ENCODE measurements at places on chromosomes 3 and 15.

- DNase-seq = no peak
These were observed 168.3 kb upstream of the TGFBR2 start for GRCh38 chr3:30438126-30438525.

GRCh38 chr15:82890338-82890994 lies 62.1 kb downstream of the HOMER2 start:
- no peak for DNase-seq

DNA sequence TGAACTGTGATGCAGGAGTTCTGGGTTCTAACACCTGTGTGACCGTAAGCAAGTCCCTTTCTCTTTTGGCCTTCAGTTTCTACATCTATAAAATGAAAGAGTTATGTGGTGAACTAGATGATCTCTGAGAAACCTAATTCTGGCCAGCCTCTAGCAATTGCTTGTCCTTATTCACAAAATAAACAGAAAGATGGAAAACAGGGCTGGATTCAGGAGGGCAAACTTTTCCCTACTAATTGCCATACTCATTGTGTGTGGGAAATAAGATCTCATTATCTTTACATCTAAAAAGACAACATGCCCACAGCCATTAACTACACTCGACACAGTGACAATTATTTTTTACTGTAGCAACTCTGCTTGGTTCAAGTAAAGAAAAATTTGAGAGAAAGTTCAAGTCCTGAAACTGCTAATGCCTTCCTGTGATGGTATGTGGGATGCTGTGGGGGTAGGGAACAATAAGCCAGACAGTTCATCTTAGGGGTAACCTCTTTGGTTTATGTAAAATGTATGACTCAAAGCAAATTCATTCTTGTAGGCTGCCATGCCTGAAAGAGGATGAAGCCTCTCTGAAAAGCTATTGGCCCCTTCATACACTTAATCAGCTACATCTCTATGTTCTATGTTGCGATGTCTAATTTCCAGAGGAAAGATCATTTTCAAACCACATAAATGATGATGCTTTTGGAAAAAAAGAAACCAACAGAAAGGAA lies 177.6 kb upstream of the BCL6 start:
- no peak for DNase-seq

DNA sequence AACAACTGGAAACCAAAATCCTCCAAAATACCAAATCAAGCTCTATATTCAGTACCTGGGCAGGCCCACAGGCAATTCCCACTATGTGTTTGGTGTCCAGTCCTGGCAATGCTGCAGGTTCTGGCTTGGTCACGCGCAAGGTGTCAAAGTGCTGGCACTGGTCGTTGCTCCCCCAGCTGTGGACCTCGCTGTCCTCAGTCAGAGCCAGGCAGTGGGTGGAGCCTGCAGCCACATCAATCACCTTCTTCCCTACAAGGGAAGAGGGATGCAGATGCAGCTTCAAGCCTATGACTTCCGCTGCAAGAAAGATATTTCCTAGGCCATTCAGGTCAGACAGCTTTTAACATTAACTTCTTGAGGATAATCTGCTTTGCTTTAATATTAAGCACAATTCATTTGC lies 61.3 kb downstream of the HERC2 start:
- DNase-seq = no peak

GRCh38 chr3:188486126-188486525 lies 332.2 kb downstream of the LPP start:
- DNase-seq = no peak

- no peak for DNase-seq
These were observed 33.9 kb downstream of the KBTBD8 start for GRCh38 chr3:67031986-67032385.

DNA sequence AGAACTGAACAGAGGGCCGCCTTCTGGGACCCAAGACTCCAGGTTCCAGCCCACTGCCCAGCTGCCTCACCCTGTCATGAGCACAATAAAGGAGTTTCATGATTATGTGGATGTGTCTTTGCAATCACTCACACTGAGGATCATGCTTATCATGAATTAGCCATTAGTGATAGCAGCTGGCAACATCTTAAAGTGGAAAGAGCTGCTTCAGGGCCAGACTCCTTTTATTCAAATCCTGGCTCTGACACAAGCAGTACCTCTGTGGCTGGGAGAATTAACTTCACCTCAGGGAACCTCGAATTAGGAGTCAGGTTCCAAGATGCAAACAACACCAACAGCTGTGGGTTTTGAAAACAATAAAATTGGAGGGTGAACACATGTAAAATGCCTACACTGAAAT lies 6.6 kb upstream of the SCAP start:
- no peak for DNase-seq

- DNase-seq = no peak
These were observed 40.1 kb upstream of the PDCD6IP start for GRCh38 chr3:33758281-33758680.

DNA sequence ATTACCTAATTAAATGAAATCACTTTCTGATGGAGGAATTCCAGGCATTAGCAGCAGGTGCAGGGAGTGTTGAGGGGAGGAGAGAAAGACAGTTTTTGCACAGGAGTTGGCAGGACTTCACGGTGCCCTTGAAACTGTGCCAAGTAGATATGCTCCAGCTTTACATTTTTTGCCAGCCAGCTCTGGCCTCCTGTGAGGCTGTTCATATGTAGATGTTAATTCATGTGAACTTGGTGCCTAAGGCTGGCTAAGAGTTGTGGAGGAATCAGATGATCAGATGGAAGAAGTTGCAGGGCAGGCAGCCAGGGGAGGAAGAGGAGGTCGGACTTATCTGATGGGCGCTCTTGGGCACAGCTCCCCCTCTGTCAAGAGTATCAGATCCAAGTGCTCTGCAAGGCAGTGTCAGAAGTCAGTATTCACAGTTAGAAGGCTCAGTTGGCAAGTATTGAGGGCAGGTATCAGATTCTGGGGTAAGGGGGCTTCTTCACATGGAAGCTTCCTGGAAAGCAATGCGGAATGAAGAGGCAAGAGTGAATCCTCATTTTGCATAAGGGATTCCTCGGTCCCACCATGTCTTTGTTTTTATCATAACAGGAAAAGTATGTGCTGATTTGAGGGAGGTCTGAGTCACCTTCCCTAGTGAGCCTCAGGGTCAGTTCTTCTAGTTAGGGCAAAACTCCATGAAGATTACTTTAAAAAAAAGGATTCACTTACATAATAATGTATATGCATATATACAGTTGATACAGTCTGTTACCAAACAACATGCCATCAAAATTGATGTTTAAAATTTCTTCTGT lies 172.6 kb upstream of the UMPS start:
- DNase-seq = no peak

- no peak for DNase-seq
These were observed 85.1 kb downstream of the EFL1 start for GRCh38 chr15:82177291-82178010.

GRCh38 chr15:30943654-30944335 lies 40.1 kb downstream of the FAN1 start:
- DNase-seq = no peak

- DNase-seq = no peak
These were observed 59.2 kb upstream of the APEH start for GRCh38 chr3:49614936-49615335.

- DNase-seq = no peak
These were observed 19.4 kb downstream of the SLC6A11 start for GRCh38 chr3:10835406-10835805.

DNA sequence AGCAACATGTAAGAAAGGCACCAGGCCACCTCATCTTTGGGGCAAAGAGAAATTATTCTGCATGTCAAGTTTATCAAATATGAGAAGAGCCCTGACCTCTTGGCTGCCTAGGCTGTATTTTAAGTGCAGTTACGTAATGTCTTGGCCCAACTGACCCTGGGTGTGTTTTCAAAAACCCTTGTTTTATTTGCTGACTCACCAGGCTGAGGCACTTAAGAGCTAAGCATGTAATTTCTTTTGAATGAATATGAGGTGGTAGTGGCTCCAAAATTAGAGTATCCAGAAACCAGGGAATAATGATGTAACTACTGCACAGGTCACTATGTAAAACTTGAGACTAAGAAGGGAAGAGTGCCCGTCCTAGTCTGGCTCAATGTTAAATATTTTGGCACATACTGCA lies 24.3 kb downstream of the PGPEP1L start:
- no peak for DNase-seq

DNA sequence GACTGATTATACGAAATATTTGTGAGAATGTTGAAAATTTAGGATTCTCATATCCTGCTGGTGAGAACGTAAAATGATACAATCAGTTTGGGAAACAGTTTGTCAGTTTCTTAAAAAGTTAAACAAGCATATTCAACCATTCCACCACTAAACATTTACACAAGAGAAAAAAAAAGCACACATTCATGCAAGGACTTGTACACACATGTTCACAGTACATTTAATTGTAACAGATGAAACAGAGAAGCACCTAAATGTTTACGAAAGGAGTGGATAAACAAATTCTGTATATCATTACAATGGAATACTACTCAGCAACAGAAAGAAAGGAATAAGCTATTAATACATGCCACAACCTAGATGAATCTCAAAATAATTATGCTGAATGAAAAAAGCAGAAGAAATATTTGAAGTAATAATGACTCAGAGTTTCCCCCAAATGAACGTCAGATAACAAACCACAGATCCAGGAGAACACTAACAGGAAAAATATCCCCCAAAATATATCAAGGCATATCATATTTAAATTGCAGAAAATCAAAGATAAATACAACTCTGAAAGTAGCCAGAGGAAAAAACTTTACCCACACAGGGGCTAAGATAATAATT lies 14.3 kb downstream of the ANKRD28 start:
- DNase-seq = no peak

DNA sequence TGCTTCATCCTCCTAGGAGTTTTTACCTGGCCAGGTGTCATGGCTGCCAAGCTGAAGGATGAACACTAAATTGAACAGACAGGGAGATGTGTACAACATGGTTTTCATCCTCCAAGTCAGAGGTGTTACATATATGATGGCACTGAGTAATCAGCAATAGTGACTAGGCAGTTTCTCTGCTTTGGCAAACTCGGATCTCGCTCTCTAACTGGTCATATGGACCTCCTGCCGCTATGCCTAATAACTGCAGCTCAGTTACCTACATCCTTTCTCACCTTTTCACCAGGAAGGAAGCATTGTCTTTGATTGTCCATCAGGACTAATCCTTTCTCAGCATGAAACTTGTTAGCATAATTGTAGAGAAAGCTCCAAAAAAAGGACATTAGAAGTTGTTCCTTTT lies 175.9 kb upstream of the PLSCR5 start:
- DNase-seq = no peak

GRCh38 chr3:87088430-87088992 lies 97.6 kb upstream of the VGLL3 start:
- DNase-seq = no peak

DNA sequence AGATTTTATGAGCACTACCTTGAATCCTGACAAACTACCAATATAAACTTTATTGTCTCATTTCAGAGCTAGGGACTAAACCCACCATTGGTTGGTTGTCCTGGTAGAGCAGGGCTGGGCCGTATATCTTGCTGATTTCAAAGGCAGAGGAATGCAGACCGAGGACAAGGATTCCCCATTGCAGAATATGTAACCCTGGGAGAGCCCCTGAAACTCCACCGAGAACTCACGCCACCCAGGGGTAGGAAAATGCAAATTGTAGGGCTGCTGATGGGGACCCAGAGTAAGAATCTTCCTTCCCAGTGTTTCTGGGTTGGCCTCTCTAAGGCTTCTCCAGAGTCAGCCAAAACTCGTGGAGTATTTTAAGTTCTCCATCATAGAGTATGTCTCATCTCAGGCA lies 235.3 kb downstream of the ABHD5 start:
- no peak for DNase-seq

- DNase-seq = no peak
These were observed 207.7 kb downstream of the SOX2 start for GRCh38 chr3:181919375-181919774.

DNA sequence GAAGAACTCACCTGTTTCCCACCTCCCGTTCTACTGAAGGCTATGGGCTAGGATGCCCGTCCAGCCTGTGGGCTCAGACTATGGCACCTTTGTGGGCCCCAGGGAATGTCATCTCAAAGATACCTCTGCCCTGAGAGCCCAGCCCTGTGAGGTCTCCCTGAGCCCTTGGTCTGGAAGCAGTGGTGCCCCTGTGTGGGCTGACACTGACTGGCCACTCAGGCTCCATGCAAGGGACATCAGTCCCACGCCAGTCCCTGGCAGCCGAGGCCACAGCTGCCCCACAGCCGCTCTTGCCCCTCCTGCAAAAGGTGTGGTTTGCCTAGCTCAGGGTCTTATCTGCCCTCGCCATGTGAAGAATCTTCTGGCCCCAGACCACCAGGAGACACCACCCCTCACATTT lies 106.9 kb downstream of the KLF13 start:
- no peak for DNase-seq

- no peak for DNase-seq
These were observed 2.7 kb downstream of the PXYLP1 start for GRCh38 chr3:141234283-141234682.

- DNase-seq = no peak
These were observed 328.9 kb upstream of the CBLB start for GRCh38 chr3:106197532-106198194.

Data from cortex of kidney (tissue), 1 donor.